ENCODE measurements at places on chromosomes 7 and 10. TPM values are rescaled to one million over a fixed set of nuclear protein-coding genes. Genes with fewer than 3 reads are reported as not detected.

The SFTPA2 gene
- not detected for total RNA-seq

The ACHE gene
- total RNA-seq = 5.7 TPM

The HTR5A gene
- total RNA-seq = not detected

The ITPRID1 gene
- total RNA-seq = 1.2 TPM

The C10orf120 gene
- total RNA-seq = not detected

DNA sequence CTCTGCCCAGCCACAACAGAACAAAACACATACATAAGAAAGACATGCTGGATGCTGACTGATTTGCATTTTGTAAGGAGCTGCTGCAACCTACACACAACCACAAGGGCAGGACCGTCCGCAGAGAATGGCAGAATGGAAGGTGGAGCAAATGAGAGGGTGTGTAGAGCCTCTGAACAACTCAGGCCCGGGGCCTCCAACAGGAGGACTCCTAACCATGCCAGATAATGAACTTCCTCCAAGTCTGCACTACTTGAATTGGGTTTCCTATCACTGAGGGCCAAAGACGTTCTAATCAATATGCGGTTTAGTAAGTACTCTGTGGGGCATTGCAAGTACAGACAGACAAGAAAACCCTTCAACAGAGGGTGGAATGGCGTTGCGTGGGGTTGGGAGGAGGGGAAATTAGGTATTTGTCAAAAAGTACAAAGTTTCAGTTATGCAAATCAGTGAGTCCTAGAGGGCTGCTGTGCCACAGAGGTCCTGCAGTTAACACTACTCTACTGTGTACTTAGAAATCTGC lies 14.6 kb downstream of the VOPP1 start:
- peak; percentile 72 for DNase-seq

- no peak for DNase-seq
These were observed 178.5 kb downstream of the MACC1 start for GRCh38 chr7:20038676-20039075.

GRCh38 chr7:112383671-112384417 lies 66.4 kb upstream of the IFRD1 start:
- DNase-seq = peak; percentile 39

- no peak for DNase-seq
These were observed 23.6 kb downstream of the DDIT4 start for GRCh38 chr10:72297281-72297804.

DNA sequence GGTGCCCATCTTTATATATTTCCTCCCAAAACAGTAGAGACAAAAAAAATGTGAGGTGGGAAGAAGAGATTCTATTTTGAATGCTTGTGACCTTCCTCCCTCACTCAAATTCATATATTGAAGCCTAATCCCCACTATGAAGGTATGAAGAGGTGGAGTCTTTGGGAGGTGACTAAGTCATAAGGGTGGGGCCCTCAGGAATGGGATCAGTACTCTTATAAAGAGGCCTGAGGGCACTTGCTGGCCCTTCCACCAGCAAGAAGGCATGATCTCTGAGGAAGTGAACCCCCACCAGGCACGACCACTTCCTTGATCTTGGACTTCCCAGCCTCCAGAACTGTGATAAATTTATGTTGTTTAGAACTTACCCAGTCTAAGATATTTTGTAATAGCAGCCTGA lies 517.2 kb upstream of the CNTNAP2 start:
- no peak for DNase-seq

DNA sequence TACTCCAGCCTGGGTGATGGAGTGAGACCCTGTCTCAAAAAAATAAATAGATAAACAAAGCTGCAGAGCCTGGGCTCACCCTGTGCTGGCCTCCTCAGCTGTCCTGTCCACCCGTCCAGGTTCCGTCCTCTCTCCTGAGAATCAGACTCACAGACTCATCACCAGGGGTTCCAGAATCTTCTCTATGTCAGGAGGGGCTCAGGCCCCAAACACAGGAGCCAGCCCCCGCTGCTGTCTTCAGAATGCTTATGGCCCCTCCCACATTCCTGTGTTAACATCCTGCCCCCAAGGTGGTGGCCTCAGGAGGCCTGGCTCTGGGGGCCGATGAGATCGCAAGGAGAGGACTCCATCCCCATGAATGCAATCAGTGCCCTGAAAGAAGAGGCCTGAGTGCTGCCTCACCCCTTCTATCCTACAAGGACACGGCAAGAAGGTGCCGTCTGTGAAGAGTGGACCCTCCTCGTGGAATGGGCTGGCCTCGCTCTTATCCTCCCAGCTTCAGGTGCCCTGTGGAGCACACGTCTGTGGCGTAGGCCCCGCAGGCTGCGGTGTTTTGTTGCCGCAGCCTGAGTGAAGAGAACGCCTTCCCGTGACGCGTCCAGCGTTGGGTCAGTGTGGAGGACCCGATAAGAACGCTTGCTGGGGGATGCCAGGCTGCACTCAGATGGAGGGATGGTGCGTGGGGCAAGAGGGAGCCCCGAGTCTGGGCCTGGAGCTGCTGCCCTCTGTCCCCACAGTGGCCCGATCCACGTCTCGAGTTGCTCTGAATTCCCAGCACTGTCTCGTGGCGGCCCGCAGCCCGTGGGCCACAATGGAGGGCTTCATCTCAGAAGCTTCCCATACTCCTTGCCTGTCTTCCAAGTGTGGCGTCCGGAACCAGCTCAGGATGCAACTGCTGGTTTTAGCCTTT lies 77.1 kb downstream of the INPP5A start:
- no peak for DNase-seq

DNA sequence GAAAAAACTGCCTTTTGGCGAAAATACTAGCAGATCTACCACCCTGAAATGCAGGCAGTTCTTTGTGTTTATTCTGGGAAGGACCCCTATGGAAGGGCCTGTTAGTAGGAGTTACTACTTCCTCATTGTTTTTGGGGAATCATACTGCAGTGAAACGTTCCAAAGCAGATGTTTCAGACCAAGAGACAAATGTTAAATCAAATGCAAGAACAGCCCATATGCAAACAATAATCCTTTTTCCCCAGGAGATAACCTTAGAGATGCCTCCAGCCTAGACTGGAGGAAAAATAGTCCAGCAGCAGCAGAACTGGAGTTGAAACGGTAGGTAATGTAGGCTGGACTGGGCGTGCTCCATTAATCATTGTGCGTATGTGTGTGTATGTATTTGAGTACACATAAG lies 65.9 kb upstream of the VWDE start:
- DNase-seq = no peak

DNA sequence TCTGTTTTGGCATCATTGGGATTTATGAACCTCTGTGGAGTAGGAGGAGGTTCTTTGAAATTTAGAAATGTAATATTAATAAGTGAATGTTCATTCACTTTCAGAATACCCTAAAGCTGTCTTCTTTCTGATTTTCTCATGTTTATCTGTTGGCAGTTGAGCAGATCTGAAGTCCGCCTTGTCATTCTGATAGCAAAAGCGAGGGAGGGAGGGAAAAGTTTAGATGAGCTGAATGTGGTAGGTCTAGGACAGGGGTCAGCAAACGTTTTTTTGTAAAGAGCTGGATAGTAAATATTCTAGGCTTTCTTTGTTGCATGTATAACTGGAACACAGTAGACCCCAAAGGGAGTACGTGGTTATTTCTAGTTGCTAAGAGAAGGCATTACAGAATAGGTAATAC lies 94.4 kb upstream of the GATA3 start:
- DNase-seq = no peak

GRCh38 chr10:103632247-103632642 lies 138.7 kb downstream of the NEURL1 start:
- no peak for DNase-seq

DNA sequence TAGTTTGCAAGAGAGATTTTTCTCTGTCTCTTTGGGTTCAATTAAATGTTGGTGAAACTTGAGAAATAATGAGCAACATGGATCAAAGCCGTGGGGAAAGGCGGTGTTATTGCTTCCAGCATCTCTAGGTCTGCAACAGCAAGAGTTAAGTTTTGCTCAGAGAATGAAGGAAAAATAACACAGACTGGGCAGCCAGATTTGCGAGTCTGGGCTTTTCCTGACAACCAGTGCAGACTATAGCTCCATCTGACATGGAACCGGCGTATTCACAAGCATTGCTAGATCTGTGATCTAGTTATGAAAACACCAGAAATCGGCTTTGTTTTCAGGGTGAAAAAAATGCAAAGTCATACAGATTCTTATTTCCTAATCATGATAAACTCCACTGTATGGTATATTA lies 110.4 kb downstream of the CAMK1D start:
- DNase-seq = no peak

DNA sequence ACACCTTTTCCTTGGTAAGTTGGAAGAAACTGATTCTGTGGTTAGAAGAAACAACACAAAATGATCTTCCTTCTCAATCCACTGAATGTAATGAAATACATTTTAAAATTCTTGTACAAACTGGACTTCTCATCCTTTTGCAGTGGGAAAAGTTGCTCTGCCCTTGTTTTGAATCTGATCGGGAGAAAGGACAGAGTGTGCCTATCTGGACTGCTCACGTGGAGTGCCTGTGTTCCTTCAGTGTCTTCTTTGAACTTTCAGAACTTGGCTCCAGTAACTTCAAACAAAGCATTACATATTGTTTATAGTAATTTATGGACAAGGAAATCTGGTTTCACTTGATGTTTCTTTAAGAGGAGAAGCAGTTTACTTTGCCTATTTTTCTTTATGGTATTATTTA lies 17.1 kb downstream of the SLC26A3 start:
- no peak for DNase-seq

- DNase-seq = no peak
These were observed 69.2 kb downstream of the CNTNAP2 start for GRCh38 chr7:146185844-146186243.

DNA sequence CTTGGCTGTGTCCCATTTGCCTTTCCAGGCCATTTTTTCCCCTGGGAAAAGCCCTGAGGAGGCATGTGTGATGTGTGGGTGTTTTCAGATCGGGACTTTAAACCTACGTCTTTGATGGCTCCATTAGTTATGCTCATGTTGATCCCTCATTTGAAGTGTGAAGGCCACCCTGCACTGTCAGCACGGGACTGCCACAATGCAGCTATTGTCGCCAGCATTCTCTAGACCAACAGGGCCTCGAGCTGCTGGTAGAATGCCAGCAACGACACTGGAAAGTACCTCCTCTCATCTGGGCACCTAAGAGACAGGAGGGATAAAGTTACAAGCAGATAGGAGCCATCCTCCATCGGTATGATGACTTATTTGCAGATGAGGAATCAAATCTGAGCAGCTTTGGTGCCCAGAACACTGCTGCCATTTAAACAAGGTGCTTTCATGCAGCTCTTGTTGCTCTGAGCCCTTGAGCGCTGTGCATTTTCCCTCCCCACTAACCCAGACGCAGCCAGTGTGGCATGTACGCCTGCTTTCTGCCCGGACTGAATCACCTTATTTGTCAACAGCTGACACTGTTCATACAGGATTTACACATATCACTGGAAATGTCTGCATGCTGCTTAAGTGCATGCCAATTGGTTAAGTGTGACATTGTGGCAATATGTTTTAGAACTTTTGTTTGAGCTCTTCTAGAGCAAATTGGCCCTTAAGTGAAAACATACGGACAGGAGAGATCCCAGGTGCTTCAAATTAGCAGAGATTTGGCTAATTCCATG lies 175.0 kb upstream of the PITRM1 start:
- no peak for DNase-seq

DNA sequence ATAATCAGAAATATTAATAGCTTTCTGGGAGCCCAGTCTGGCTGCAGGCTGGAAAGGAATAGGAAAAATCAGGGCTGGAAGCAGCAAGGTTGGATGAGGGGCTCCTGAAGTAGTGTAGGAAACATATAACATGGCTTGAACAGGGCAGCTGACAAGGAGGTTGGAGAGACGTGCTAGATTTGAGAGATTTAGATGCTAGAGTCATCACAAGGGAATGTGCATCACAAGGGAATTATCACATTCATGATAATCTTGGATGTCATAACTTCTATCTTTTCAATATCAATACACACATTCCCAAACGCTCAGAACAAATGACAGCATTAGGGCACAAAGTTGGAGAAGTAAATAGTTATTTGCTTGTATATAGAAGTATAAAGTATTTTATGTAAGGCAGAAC lies 120.9 kb upstream of the EGFR start:
- no peak for DNase-seq

- DNase-seq = no peak
These were observed 13.4 kb upstream of the FIS1 start for GRCh38 chr7:101258243-101258731.

GRCh38 chr7:112701456-112701855 lies 88.7 kb downstream of the TMEM168 start:
- DNase-seq = no peak

GRCh38 chr10:94351089-94351488 lies 11.7 kb downstream of the NOC3L start:
- no peak for DNase-seq

- no peak for DNase-seq
These were observed 49.5 kb downstream of the DIP2C start for GRCh38 chr10:639751-640672.

Measured in H9 (cell line).